ENCODE measurements at places on chromosomes 3 and 15.

GRCh38 chr3:131329774-131330173, 51.8 kb upstream of the NUDT16 start:
- DNase-seq: no peak

GRCh38 chr3:144049374-144049773, 77.8 kb downstream of the DIPK2A start:
- DNase-seq: no peak

- DNase-seq: no peak
Measured at GRCh38 chr3:194257916-194258668, 93.0 kb downstream of the CPN2 start.

DNA sequence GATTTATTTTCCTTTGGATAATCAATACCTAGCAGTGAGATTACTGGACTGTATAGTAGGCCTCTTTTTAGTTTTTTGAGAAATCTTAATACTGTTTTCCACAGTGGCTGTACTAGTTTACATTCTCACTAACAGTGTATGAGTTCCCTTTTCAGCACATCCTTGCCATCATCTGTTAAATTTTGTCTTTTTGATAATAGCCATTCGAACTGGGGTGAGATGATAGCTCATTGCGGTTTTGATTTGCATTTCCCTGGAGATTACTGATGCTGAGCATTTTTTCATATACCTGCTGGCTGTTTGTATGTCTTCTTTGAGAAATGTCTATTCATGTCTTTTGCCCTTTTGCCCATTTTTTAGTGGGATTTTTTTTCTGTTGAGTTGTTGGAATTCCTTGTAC, 210.8 kb downstream of the CGGBP1 start:
- no peak for DNase-seq

- DNase-seq: no peak
Measured at GRCh38 chr3:70531063-70531657, 218.7 kb upstream of the MDFIC2 start.

DNA sequence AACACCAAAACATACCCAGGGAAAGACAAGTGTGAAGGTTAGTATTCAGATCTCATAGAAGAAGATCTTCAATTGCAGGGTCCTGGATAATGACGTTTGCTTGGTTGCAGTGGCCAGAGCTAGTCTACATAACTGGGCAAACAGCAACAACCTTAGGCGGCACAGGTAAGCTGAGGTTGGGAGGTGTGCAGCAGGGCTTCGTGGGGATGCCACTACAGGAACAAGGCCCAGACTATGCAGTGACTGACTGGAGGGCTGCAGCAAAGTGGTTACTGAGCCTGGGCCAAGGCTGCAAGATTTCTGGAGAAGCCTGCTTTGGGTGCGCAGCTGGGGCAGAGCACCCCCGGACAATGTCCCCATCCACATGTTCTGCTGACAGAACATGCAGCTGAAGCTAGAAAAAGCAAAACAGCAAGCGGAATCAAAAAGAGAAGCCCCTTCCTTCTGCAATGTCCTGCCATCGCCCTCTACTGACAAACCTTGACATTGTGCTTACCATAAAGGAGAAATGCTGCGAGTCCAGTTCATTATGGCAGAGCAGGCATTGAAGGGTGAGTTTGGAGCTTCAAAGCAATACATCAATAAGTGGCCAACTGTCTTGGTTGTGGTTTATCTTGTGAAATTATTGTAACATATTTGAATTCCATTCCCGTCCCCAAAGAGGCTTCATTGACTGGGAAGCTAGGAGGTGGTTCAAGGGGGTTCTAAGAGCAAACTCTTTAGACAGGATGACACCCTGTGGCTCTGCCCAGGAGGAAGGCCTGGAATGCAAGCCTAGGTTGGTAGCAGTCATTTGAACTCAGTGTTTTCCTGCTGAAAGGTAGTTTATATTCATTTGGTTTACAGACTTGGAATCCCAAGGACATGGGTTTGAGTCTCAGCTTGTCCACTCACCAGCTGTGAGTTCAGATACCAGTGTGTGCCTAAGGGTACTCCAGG, 217.0 kb downstream of the PDCD6IP start:
- DNase-seq: no peak

DNA sequence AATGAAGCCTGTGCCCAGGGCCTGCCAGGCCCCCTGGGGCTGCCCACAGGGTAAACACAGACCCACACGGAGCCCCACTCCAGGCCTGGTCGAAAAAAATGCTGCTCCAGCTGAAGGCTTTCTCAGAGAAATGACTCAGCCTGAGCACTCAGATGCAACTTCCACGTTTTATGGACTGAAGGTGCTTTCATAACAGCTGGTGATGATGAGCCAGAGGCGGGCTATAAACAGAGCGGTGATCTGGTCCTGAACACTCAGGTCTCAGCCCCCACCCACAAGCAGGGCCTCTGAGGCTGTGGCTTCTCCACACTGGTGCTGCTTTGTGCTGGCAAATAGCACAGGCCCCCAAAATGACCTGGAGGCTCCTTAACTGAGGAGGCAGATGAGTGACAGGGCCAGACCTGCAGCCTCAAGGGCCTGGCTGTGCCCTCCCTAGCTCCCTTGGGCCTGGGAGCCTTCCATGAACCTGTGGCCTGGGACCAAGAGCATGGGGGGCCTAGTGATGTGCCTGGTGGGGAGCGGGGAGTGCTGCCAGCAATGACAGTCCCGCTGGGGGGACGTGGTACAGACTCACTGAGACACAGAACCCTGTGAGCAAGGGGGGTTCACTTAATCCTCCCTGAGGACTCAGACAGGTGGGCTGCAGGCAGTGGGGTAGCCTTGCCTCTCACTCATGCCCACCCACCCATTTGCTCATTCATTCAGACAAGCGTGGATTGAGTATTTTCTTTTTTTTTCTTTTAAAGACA, 23.0 kb upstream of the FURIN start:
- peak; percentile 51 for DNase-seq

- DNase-seq: no peak
Measured at GRCh38 chr3:27125821-27126501, 243.2 kb downstream of the NEK10 start.

DNA sequence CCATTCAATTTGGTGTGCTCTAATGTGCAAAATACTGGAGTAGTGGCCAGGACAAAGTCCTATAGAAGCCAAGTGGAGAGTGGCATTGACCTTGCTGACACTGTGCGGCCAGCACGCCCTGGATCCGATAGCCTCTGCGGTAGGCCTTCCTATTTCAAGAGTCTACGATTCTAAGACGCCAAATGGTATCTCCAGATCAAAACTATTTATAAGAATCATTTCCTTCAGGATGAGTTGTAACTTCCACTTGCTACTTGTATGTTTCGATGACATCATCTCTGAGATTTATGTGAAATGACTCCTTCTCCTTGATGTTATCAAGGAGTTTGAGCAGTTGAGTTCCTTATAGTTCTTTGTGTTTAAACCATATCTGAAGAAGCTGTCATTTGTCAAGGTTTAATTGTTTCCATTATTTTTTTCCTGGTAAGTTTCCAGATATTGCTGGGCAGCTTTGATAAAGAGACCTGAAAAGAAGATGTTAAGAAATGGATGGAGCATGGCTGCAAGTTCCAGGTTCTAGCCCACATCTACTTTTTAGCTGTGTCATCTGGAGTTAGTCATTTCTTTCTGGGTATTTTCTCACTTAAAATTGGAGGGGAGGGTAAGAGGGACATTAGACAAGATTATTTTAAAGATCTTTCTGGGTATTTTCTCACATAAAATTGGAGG, 71.8 kb downstream of the TMEM44 start:
- DNase-seq: no peak

GRCh38 chr15:60830479-60830878, 351.5 kb upstream of the ICE2 start:
- DNase-seq: no peak

- no peak for DNase-seq
Measured at GRCh38 chr3:77362936-77363335, 323.0 kb downstream of the ROBO2 start.

- no peak for DNase-seq
Measured at GRCh38 chr3:51896607-51897305, 6.4 kb downstream of the IQCF1 start.

DNA sequence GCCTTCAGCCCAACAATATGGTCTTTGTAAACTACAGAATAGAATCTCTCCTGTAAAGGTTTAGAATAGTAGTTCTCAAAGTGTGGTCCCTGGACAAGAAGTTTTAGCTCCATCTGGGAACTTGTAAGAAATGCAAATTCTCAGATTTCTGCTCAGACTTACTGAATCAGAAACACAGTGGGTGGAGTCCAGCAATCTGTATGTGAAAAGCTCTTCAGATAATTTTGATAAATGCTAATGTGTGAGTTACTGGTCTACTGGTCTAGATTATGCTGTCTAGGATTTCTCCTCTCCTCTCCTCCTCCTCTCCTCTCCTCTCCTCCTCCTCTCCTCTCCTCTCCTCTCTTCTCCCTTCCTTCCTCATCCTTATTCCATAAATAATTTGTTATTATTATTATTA, 57.5 kb downstream of the RBMS3 start:
- DNase-seq: no peak

DNA sequence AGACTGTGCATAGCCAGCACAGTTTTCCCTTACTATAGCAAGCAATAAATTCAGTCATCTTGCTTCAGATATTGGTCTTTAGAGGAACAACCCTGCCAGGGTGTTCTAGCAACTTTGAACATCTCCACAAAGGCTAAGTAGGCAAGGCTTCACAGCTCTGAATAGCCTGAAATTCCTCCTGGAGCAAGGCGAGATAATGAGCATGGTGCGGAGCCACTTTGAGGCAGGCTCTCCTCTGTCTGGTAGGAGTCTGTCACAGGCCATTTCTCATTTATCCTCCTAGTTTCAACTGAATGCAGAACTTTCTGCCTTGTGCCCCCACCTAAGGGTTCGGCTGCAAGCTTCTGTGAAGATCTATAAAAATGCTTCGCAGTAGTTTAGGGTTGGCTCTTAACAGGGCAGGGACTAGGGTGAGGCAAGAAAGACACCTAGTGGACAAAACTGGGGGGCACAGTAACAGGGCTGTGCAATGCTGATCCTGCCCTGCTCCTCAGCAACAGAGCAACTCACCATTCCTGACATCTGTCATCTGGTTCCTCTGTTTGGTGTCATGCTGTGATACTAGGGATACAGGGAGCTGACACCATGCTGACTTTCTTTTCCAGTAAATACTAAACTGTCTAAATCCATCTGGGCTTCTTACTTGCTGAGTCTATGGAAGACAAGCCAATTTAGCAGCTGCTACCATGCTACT, 16.6 kb upstream of the EHHADH start:
- DNase-seq: no peak

- no peak for DNase-seq
Measured at GRCh38 chr3:153028381-153028780, 133.6 kb upstream of the RAP2B start.

DNA sequence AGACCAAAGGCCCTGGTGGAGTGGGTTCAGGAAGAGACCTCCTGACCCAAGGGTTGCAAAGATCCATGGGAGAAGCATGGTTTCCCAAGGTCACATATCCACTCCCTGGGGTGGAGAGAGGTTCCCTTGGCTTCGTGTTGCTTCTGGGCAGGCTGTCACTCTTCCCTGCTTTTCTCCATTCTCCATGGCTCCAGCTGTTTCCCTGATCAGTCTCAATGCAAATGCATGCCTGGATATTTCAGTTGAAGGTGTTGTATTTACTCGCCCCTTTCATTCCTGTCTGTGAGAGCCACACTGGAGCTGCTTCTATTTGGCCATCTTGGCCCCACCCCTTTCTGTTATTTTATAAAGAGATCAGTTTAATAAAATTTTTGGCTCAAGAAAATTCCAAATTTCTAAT, 95.0 kb upstream of the PLSCR4 start:
- DNase-seq: no peak

GRCh38 chr15:67241132-67241855, 13.2 kb downstream of the AAGAB start:
- DNase-seq: no peak

GRCh38 chr3:188830893-188831292, 340.9 kb upstream of the TPRG1 start:
- no peak for DNase-seq

DNA sequence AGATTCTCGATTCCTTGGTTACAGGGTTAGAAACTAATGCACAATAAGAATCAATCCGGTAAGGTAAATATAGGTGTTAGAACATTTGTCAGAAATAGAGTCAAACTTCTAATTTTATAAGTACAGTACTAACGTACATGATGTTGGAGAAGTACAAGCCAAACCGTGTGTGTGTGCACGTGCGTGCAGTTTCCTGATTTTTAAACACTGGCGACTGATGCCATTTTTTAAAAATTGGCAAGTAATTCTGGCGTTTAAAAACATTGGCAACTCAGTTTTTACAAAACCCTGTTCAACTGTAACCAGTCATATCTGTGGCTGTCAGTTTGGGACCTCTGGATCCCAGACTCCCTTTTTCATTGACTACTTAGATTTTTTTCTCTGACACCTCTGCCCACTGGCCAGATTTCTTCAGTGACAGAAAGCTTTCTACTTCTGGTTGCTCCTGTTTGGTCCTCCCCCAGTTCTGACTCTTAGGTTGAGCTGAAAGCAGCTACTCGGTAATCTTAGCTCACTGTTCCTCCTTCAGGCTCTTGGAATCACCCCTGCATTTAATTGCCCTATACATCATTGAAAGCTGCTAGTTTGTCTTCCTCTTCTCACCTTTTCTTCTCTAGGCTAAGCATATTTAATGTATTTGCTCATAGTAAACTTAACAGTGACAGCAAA, 843 bp downstream of the ATG7 start:
- no peak for DNase-seq

DNA sequence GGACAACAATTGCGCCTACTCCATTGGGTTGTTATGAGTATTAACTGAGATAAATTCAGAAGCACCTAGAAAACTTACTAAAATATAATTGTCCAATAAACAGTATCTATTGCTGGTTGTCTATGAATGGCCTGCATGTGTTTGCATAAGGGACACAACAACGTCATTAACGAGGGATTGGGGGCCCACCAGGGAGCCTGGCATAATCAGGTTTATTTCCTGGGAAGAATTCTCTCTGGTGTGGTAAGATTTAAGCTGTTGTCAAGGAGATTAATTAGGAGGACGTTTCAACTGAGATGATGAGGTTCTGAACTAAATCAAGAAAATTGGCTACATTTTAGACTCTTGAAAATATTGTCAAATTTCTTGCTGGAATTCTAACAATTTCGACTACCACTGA, 176.1 kb upstream of the CDIN1 start:
- DNase-seq: no peak

- no peak for DNase-seq
Measured at GRCh38 chr15:99429681-99430081, 136.1 kb upstream of the MEF2A start.

DNA sequence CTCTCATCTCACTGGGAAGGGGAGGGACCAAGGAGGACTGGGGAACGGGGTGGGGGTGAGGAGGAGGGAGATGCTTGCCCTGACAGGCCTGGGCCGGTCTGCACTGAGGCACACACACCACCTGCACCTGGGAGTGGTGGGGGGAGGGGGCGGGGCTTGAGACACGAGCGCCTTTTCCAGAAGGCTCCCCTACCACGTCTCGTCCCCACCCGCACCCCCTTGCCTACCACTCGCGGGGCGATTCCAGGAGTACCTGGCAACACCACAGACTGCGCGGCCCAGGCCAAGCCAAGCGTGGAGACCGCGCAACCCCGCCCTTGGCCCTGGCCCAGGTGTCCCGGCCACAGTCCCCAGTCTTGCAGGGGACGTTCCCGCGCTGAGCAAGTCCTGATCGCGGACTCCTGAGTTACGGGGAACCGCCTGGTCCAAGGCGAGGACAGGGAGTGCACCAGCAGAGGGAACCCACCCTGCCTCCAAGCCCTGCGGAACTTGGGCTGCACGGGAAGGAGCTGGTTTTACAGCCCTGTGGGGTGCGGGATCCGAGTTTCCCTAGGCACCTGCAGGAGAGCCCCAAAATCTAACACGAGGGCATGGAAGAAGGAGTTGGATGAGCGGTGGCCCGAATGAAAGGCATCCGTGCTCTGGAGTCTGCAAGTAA, 68.1 kb upstream of the SH3GL3 start:
- DNase-seq: no peak

GRCh38 chr15:86905625-86906256, 826.1 kb downstream of the AGBL1 start:
- DNase-seq: no peak

All from fibroblast of skin of left biceps (primary cell).